Stimulated activated CD4-positive, alpha-beta T cell treated with anti-CD3 and anti-CD28 coated beads, Interleukin-4, amount 100 ng/mL, for 48 hours (primary cell): ENCODE measurements at places on chromosomes 16 and 17.

DNA sequence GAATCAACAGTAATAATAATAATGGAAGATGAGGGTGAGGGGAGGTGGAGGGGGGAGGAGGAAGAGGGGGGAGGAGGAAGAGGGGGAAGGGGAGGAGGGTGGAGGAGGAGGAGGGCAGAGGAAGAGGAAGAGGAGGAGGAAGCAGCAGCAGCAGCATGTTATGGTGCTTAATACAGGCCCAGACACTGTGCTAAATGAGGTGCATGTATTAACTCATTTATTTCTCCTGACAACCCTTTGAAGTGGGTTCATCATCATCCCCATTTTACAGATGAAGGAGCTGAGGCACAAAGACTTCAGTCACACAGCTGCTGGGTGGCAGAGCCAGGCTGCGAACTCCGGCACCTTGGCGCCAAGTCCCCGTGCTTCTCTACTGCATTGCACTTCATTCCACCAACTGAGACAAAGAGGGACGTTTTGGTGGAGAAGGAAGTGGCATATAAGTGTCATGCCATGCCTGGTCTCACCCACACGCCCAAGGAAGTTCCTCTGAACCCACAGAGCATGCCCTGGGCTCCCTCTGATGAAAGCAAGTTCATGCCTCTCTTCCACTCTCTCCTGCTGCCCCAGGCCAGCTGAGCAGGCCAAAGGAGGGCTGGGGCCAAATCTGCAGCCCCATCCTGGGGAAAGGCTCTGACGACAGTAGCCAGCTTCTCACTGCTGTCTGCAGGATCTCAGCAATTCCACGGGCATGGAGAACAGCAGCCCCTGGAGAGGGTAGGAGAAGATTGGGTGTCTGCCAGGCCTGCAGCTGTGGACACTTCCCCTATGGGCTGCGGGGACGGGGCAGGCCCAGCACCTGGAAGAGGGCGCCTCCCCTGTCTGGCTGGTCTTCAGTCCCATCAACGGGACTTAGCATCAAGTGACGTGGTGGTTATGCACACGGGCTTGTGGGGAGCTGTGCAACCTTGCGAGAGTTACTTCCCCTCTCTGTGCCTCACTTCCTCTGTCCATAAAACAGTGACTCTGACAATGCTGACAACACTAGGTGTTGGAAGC, 21.8 kb downstream of the XYLT1 start:
- peak; percentile 10 for DNase-seq

- DNase-seq = no peak
Measured at GRCh38 chr16:27431773-27432532, 30.0 kb downstream of the IL21R start.

GRCh38 chr16:3511286-3512180, 10.7 kb downstream of the CLUAP1 start:
- DNase-seq = no peak

- no peak for DNase-seq
Measured at GRCh38 chr17:57160624-57161023, 75.6 kb downstream of the AKAP1 start.

DNA sequence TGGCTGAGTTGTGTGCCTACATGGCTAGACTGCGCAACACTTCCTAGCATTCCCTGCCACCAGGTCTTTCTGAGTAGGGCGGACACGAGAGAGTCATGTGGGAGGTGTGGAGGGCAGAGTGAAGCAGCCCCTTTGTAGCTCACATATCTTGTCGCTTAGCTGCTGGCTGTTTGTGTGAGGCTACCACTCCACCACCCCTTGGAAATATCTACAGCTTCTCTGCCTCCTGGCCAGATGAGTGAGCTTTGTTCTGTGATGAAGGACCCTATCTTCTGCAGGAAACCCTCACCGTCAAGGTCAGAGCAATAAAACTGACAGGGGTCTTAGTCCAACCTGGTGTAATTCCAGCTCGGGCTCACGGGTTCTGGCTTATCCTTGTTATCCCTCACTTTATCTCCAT, 232.1 kb upstream of the ASIC2 start:
- no peak for DNase-seq

DNA sequence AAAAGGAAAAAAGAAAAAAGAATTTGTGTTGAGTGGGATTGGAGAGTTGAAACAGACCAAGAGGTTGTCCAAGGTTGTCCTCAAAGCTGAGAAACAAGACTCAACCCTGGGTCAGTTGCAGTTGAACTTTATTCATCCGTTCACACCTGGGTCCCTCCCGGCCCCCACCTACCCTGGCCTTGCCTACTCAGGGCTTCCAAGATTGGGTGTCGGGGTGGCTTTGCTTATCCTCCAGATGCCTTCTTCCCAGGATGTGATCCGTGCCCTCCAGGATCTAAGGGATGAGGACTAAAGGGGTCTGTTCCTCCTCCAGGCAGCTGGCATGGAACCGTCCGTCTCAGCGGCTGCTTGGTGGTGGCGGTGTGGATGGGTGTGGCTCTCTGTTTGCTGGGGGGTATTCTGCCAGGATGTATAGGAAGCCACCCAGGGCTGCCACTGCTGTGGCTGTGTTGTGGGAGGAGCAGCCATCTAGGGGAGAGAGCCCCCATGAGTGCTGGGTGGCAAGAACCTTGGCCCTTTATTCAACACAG, 10.3 kb upstream of the NAGPA start:
- no peak for DNase-seq

DNA sequence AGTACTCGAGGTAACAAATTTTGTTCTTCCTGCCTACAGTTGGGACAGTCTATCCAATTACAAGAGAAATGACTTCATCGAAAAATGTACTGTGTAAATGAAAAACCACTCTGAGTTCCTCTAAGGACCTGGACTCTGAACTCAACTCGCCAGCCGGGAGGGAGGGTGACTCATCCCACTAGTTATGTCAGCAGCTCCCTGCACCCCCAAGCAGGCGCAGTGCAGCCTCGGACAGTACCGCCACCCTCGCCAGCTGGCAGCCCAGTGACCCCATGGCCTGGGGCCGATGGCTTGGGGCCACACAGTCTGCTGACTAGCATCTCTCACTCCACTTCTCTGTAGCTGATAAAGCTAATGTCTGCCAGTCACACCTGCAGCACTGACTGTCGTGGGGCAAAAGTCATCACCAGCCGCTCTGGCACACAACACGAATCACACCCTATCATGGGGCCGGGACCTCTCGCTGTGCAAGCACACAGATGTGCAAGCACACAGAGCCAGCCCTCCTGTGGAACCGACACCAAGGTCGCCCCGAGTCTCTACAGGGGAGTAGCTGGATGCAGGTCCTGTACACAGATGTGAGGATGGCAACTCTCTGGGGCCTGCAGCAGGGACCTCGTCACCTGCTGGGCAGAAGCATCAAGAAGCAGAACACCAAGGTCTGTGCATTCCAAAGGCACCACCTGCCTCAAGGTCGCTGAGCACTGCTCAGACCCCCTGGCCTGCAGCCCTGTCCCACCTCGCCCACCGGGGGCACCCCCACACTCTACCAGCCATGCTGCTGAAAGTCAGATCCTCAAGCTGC, 5.7 kb downstream of the CSNK1D start:
- no peak for DNase-seq

DNA sequence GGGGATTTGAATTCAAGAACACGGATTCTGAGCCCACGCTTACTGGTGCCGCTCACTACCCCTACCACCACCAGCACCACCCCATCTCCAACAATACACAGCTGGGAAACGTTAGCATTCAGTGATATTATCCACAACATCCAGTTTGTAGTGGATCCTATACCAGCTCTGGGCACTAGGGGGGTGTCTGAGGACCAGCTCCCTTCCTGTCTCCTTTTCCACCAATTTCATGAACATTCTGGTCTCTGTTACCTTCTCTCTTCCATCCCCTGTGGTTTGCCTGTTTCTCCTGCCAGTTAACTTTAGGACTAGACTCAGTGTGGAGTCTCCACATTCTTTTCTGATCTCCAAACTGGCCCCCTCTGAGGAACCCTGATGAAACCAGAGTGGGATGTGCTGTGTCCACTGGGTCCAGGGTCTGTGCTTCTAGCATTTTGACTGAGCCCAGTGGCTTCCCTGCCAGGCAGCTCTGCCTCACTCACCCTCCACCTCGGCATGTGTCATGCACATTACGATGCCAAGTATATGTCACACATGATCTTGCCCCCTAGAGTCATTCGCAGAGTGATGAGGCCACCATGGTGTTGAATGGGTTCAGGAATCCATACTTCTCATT, 187.0 kb upstream of the CDH13 start:
- no peak for DNase-seq

- DNase-seq = no peak
Measured at GRCh38 chr17:34423978-34424813, 61.2 kb upstream of the CCL1 start.

GRCh38 chr17:6558932-6559752, 2.8 kb upstream of the PITPNM3 start:
- DNase-seq = no peak

DNA sequence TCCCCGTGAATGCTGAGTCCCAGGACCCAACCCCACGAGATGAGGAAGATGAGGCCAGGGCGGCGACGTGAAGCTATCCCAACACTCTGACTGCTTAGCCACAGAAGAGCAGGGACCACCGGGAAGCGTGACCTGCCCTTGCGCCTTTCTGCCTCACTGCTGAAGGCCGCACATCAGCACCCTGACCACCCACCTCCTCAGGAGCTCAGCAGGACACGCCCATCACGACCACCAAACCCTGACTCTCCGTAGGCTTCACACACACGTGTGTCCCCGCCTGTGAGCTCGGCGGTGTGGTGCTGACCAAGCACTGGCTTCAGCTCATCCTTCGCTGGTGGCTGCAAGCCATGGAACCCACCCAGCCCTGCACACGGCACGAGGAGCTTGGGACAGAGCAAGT, 97.8 kb downstream of the ZNF778 start:
- no peak for DNase-seq

DNA sequence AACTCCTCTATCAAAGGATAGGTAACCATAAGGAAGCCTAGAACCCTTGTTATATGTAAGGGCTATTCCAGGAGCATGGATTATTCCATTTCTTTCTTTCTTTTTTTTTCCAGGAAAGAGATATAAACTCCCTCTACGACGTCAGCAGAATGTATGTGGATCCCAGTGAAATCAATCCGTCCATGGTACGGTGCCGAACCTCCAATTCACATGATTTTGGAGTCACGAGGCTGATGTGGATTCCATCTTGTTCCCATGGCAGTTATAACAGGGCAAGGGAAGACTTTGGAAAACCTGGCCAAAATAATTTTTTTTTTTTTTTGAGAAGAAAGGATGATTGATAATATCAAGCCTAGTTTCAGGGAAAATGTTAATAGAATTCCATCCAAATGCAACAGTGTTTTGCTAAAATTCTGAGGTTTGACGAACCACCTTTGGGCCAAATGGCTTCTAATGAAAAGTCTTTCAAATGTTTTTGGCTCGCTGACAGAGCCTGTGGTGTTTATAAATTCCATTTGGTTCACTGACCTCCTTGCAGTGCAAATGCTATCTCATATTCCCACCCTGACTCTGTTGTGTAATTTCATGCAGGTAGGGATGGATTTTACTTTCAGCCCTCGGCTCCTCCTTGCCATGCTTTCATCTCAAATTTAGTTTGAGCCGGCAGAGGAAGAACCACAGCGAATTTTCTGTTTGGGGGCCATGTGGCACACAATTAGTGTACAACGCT, 90.0 kb downstream of the SDR42E1 start:
- no peak for DNase-seq

DNA sequence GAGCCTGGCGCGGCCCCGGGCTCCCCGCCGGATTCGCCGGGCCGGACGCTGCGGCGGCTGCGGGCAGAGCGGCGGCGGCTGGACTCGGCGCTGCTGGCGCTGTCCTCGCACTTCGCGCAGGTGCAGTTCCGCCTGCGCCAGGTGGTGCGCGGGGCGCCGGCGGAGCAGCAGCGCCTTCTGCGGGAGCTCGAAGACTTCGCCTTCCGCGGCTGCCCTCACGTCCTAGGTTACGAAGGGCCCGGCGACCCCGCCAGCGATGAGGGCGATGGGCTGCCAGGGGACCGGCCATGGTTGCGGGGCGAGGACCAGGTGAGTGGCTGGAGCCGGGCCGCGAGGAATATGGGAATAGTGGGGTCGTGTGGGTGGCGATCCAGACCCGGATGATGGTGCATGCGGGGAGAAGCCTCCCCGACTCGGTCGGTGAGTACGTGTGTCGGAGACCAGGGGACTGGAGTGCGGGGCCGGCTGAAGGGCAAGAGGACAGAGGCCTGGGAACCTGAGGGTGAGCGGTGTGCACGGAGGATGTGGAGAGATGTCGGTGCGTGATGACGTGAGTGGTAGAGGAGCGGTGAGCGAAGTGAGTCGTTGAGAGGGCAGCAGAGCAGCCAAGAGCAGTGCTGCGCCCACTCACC, 517 bp downstream of the RUNDC1 start:
- DNase-seq = peak; percentile 71

DNA sequence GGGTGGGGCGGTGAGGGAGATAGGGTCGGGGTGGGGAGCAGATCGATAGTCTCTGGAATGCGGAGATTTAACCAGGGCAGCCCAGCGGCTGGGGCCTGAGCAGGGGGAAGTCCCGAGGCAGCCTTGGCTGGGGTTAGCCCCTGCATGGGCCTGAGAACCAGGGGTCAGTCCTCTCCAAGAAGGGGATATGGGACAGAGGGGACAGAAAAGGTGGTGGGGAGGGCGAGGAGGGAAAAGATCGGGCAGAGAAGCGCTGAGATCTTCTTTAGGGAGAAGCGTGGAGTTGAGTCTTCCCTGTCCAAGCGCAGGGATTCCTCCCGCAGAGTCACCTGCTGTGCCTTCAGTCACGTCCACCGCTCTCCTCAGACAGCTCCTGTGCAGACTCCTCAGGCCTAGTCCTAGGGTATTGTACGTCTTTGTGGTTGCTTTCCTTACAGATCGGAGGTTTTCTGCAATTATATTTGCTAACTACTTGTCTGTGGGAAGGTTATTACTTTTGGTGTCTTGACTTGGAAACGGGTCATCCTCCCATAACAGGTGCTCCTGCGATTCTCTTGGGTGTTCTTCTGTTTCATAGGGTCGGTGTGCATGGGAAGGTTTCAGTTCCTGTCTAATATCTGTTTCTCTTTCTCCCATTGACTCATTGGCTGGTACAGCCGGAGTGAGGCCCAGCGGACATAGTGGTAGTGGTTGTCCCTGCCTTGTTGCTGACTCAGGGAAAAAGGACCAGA, 952 bp downstream of the CD300A start:
- no peak for DNase-seq

GRCh38 chr16:73864868-73865267, 431.7 kb upstream of the PSMD7 start:
- DNase-seq = no peak
